ENCODE measurements at places on chromosomes 5 and 9. TPM values are rescaled to one million over a fixed set of nuclear protein-coding genes. Genes with fewer than 3 reads are reported as not detected.

- H3K27ac ChIP-seq, result no peak overlapping the region
- H3K36me3 ChIP-seq, result no peaks in the 10 kb centered on the region
- H3K4me1 ChIP-seq, result no peaks in the 10 kb centered on the region
- no peak overlapping the region for H3K4me3 ChIP-seq
- peaks cover 10% of the 10 kb centered on the region for H3K27me3 ChIP-seq
- DNase-seq, result no peak
These were observed 257.5 kb upstream of the PANK3 start for GRCh38 chr5:168836603-168837231.

DNA sequence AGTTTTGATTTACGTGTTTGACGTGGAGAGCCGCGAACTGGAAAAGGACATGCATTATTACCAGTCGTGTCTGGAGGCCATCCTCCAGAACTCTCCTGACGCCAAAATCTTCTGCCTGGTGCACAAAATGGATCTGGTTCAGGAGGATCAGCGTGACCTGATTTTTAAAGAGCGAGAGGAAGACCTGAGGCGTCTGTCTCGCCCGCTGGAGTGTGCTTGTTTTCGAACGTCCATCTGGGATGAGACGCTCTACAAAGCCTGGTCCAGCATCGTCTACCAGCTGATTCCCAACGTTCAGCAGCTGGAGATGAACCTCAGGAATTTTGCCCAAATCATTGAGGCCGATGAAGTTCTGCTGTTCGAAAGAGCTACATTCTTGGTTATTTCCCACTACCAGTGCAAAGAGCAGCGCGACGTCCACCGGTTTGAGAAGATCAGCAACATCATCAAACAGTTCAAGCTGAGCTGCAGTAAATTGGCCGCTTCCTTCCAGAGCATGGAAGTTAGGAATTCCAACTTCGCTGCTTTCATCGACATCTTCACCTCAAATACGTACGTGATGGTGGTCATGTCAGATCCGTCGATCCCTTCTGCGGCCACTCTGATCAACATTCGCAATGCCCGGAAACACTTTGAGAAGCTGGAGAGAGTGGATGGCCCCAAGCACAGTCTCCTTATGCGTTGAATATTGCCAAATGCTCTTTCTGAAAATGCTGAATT lies 850 bp downstream of the RRAGA start:
- DNase-seq, result no peak
- peak overlapping the region; percentile 95 for H3K27ac ChIP-seq
- H3K4me3 ChIP-seq, result peak overlapping the region; percentile 92
- H3K27me3 ChIP-seq, result no peaks in the 10 kb centered on the region

DNA sequence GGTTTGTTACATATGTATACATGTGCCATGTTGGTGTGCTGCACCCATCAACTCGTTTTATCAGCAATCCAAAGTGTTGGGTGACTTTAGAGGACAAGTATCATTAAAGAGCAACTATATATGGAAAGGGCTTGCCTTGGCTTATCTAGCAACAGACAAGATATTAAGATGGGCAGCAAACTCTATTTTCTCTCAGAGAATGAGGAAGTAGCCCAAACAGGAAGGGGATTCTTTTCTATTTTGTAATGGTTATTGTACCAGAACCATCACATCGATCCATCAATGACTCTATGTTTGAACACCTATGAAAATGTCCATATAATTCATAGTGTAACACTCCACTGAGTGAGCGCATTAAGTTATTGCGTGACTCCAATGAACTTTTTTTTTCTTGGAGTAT lies 260.1 kb upstream of the SLC24A2 start:
- H3K27ac ChIP-seq, result no peak overlapping the region
- no peaks in the 10 kb centered on the region for H3K4me1 ChIP-seq
- no peak overlapping the region for H3K4me3 ChIP-seq
- H3K27me3 ChIP-seq, result peaks cover 7% of the 10 kb centered on the region
- no peaks in the 10 kb centered on the region for H3K36me3 ChIP-seq
- DNase-seq, result no peak

GRCh38 chr5:103883143-103883542 lies 320.6 kb upstream of the NUDT12 start:
- no peak for DNase-seq
- no peaks in the 10 kb centered on the region for H3K36me3 ChIP-seq
- no peaks in the 10 kb centered on the region for H3K27me3 ChIP-seq
- no peaks in the 10 kb centered on the region for H3K4me1 ChIP-seq
- H3K27ac ChIP-seq, result no peak overlapping the region

DNA sequence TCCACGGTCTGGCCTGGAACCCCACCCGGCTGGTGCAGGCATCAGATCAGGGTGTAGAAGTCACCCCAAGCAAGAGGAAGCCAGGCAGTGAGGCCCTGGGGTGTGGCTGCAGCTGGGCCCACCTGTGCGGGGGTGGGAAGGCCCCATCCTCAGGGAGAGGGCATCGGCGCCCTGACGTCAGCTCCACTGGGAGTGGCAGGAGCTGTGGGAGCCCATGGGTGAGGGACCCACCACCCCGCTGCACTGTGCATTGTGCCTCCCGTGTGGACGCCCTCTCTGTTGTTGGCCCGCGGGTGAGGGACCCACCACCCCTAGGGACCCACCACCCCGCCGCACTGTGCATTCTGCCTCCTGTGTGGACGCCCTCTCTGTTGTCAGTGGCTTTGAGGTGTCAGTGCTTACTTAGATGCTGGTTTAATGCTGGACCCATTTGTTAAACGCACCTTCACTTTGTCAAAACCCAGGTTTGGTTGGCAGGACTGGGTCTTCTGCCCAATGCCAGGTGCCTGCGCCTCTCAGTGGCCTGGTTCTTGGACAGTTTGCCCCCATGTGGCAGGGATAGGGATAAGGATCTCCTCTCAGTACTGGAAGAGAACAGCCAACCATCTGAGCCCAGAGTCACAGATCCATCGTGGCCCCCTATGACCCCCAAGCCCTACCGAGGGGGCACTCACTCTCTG lies 6.9 kb upstream of the EXOC3 start:
- no peaks in the 10 kb centered on the region for H3K4me1 ChIP-seq
- no peaks in the 10 kb centered on the region for H3K36me3 ChIP-seq
- H3K4me3 ChIP-seq, result no peak overlapping the region
- no peaks in the 10 kb centered on the region for H3K27me3 ChIP-seq

DNA sequence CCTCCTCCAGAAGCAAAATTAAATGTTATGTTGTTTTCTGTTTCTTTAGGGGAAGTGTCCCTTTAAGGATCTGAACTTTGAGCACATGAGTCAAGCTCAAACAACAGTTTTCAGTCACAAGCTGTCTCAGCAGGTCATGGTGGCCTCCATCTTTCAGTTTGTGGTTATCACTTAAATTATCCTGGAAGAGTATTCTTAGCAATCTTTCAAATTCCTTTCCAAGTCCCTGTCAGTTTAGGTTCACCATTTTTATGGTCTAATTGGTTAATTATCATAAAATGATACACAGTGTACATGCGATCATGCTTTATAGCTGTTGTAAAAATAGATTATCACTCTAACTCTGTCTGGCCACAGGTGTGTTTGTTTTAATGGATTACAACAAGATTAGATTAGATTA lies 43.1 kb upstream of the SELENOP start:
- H3K4me1 ChIP-seq, result no peaks in the 10 kb centered on the region
- H3K27ac ChIP-seq, result no peak overlapping the region
- no peak overlapping the region for H3K4me3 ChIP-seq
- no peaks in the 10 kb centered on the region for H3K36me3 ChIP-seq
- DNase-seq, result no peak

The MELK gene
- 25.3 TPM for total RNA-seq

DNA sequence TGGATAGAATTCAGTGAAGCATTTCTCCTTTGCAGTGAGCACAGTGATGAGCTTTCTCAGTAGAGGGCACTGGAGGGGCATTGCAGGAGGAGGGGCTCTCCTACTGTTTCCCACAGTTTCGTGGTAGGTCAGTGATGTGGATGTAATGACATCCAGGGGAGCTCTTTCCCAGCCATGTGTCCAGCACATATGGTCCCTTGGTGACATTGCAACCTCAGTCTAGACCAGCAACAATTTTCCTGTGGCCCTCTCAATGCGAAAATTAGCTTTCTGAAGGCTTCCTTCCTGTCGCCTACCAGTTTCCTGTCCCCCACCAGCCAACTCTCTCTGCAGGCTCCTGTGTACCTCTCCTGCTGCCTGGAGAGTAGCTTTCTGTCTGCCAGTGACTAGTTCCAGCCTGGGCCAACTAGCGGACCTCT lies 6.9 kb upstream of the PDCL start:
- peak overlapping the region; percentile 58 for H3K4me3 ChIP-seq
- H3K4me1 ChIP-seq, result peaks cover 21% of the 10 kb centered on the region
- DNase-seq, result no peak
- no peaks in the 10 kb centered on the region for H3K27me3 ChIP-seq
- H3K27ac ChIP-seq, result peak overlapping the region; percentile 8

The CCDC183 gene
- 0.45 TPM for total RNA-seq

- H3K4me3 ChIP-seq, result peak overlapping the region; percentile 82
- H3K4me1 ChIP-seq, result no peaks in the 10 kb centered on the region
- peaks cover 7% of the 10 kb centered on the region for H3K27me3 ChIP-seq
- H3K27ac ChIP-seq, result no peak overlapping the region
- no peaks in the 10 kb centered on the region for H3K36me3 ChIP-seq
These were observed 2.4 kb downstream of the PPARGC1B start for GRCh38 chr5:149732324-149733128.

GRCh38 chr5:132054697-132055440 lies 5.6 kb upstream of the IL3 start:
- H3K4me1 ChIP-seq, result peaks cover 48% of the 10 kb centered on the region
- H3K27ac ChIP-seq, result no peak overlapping the region
- H3K36me3 ChIP-seq, result no peaks in the 10 kb centered on the region
- peak; percentile 54 for DNase-seq
- no peak overlapping the region for H3K4me3 ChIP-seq
